ENCODE measurements at places on chromosomes 13 and 19.

GRCh38 chr19:40721936-40722661, 5.2 kb downstream of the ITPKC start:
- no peak for DNase-seq

DNA sequence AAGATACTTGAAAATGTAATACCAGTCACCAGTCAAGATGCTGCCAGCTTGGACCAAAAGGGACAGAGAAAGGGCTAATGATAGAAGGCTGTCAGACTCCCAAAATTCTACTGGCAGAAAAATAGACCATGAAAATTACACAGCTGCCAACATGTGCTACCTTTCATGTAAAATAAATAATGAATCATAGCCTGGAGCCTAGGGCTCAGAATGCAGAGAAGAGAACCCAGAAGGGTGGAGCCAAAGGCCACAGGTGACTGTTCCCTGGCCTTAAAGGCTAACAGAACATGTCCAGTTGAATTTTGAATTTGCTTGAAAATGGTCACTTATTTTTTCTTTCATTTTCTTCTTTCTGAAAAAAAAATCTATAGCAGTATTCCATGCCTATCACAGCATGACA, 1827.0 kb upstream of the MIR17HG start:
- no peak for DNase-seq

GRCh38 chr13:93230261-93230855, 3.8 kb downstream of the GPC6 start:
- no peak for DNase-seq

DNA sequence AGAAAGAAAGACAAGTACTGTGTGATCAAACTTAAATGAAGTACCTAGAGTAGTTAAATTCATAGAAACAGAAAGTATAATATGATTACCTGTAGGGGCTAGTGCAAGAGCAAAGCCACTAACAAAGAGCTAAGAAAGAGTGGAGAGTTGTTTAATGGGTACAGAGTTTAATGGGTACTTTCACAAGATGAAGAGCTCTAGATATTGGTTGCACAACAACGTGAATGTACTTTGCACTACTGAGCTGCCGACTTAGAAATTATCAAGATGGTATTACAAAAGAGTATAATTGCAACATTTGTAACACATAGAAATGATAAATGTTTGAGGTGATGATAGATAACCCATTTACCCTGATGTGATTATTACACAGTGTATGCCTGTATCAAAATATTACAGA, 140.3 kb upstream of the GPC6 start:
- DNase-seq: no peak

DNA sequence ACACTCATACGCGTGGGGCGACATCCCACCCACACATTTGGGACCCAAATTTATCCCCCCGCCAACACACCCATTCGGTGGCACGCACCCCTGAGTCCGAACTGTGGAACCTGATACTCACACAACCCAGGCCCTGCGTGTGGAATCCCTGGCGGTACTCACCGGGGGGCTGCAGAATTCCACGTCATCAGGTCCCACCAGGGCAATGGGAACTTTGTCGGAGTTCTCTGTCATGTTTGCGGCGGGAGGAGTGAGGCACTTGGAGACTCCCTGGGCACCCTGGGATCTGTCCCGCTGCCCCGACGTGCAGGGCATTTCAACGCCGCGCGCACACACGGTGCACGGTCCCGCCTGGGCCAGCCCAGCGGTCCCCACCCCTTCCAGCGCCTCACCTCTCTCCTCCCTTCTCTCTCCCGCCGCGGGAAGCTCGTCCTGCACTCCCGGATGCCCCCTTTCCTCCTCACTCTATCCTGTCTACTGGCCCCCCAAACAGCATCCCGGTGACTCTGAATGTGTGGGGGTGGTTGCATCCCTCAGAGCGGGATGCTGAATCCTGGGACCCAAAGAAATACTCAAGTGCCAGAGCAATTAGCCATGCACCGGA, at the start of gene CNMD:
Gene CNMD, minus strand, starts transcription at position 353 of the 604 bp plus-strand sequence. Its CDS starts 119 bp downstream, at position 234.
- DNase-seq: no peak

DNA sequence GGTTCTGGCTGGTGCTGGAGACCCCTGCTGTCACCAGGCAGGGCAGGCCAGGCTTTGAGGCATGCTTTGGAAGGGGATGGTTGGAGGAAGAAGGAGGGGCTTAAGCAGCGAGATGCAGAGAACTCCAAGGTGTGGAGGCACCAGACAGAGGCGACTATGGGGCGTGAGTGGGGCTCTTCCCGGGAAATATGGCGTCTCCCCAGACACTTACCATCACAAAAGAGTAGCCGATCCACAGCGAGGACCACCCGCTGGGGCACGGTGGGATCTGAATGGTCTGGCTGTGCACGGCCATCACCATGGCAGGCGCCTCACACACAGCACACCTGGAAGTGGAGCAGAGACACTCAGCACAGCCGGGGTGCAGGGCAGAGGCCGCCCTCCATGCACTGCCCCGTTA, 151.9 kb downstream of the COL4A1 start:
- no peak for DNase-seq

DNA sequence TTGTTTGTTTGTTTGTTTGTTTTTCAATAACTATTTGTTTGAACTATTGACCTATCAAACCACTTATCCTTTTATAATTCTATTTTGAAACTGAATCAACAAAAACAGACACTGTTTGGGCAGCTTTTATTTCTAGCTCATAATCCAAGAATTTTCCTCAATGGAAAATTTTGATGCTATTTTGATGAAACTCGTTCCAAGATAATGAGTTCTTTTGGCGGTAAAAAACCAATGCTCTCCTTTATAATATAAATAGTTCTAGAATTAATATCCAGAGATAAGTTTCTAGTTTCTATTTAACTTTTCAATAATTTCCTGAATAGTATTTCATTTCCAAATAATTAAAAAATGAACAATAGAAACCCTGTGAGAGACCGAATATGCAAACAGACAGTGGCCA, 146.5 kb upstream of the EDNRB start:
- DNase-seq: no peak

GRCh38 chr19:7883796-7884570, 4.3 kb upstream of the LRRC8E start:
- no peak for DNase-seq

DNA sequence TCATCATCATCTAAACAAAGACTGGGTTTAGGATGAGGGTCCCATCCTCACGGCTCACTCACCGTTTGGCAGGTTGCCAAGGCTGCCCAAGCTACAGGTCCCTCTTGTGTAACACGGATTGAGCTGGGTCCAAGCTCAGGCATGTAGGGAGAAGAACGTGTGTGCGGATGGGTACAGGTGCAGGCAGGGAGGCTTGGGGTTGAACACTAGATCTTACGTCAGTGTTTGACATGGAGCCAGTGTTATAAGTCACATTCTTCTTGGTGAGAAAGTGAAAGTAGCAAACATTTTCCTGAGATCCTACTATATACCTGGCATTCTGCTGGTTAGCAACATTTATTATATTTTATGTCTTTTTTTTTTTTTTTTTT, 136.8 kb upstream of the RNF113B start:
- DNase-seq: no peak

GRCh38 chr19:48363500-48363809, 285 bp downstream of the TMEM143 start:
- DNase-seq: no peak

GRCh38 chr13:51925865-51926527, 64.2 kb downstream of the CCDC70 start:
- no peak for DNase-seq

GRCh38 chr19:36652958-36653357, 13.7 kb downstream of the ZNF461 start:
- no peak for DNase-seq

DNA sequence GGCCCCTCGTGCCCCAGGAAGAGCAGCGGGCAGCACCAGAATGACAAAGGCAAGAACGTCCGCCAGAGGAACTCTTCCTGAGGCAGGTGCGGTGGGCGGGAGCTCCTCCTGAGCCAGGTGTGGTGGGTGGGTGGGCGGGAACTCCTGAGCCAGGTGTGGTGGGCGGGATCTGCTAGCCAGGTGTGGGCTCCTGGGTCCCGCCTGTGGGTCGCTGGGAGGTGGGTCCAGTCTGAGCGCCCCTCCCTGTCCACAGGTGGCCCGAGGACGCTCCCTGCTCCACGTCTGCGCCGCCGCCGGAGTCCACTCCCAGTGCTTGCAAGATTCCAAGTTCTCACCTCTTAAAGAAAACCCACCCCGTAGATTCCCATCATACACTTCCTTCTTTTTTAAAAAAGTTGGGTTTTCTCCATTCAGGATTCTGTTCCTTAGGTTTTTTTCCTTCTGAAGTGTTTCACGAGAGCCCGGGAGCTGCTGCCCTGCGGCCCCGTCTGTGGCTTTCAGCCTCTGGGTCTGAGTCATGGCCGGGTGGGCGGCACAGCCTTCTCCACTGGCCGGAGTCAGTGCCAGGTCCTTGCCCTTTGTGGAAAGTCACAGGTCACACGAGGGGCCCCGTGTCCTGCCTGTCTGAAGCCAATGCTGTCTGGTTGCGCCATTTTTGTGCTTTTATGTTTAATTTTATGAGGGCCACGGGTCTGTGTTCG, 7.0 kb upstream of the HCN2 start:
- DNase-seq: no peak

- DNase-seq: no peak
Observed at GRCh38 chr13:93248627-93249047, 22.0 kb downstream of the GPC6 start.

DNA sequence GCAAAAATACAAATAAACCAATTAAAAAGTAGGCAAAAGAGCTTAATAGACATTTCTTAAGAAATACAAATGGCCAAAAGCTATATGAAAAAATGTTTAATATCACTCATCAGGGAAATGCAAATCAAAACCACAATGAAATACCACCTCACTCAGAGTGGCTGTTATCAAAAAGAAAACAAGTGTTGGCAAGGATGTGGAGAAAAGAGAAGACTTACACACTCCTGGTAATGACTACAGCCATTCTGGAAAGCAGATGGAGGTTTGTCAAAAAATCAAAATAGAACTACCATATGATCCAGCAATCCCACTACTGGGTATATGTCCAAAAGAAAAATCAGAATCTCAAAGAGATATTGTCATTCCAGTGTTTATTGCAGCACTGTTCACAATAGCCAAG, 223.5 kb upstream of the SLC10A2 start:
- DNase-seq: no peak

DNA sequence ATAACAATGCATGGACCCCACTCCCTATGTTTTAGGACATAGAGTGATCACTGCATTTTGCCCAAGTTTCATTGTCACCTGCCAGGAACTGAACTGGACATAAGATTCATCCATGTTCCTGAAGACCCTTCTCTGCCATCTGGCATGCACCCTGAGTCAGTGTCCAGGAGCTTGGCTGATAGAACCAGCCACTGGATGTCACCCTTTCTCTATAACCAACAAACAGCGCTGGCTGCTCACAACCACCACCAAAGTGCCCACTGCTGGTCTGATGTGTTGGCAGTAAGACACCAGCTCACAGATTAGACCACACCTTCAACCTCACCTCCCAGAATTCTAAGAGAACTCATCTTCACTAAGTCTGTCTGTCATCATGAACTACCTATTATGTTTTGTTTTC, 333.4 kb downstream of the ITGBL1 start:
- DNase-seq: no peak

DNA sequence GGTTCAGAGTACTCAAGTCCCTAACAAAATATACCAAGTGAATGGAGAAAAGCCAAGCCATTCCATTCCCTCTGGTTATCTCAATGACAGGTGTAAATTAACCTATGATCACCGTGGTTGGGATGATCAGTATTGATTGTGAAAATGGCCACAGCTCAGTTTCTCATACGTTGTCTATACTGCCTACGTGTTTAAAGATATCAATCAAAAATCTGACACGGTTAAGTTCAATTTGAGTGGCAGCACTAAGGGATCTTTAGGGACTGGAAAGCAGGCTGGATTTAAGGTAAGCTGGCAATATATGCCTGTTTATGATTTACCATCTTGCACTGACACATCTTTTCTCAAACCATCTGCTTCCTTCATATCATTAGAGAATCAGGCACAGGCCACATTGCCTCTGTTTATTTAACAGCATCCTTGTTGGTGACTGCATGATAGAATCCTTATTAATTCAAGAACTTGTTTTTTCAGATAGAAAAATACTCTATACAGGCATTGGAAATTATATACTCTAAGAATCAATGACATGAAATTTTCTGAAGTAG, 907.9 kb downstream of the PCDH9 start:
- no peak for DNase-seq

GRCh38 chr13:49530457-49530856, 34.7 kb downstream of the PHF11 start:
- DNase-seq: no peak

GRCh38 chr19:55809381-55810058, 22.3 kb downstream of the NLRP11 start:
- peak; percentile 17 for DNase-seq

DNA sequence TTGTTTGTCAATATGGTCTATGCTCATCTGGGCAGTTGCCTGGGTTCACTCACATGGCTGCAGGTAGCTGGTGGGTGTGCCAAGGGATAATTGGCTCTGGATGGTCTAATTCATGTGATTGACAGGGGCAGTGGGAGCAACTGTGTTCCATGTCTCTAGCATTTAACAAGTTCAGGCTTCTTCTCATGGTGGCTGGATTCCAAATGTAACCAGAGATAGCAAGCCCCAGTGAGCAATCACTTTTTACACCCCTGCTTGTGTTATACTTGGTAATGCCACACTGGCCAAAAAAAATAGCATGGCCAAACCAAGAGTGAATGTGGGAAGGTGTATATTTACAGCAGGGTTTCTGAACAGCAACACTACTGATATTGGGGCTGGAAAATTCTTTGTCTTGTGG, 89.6 kb upstream of the TNFSF11 start:
- DNase-seq: no peak

DNA sequence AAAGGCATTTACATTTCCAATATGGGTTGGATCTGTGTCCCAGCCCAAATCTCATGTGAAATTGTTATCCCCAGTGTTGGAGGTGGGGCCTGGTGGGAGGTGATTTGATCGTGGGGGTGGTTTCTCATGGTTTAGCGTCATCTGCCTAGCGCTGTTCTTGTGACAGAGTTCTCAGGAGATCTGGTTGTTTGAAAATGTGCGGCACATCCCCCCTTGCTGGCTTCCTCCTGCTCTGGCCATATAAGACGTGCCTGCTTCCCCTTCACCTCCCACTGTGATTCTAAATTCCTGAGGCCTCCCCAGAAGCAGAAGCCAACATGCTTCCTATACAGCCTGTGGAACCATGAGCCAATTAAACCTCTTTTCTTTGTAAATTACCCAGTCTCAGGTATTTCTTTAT, 126.2 kb upstream of the FNDC3A start:
- DNase-seq: no peak

- DNase-seq: no peak
Observed at GRCh38 chr13:36891752-36892151, 28.3 kb downstream of the SMAD9 start.

DNA sequence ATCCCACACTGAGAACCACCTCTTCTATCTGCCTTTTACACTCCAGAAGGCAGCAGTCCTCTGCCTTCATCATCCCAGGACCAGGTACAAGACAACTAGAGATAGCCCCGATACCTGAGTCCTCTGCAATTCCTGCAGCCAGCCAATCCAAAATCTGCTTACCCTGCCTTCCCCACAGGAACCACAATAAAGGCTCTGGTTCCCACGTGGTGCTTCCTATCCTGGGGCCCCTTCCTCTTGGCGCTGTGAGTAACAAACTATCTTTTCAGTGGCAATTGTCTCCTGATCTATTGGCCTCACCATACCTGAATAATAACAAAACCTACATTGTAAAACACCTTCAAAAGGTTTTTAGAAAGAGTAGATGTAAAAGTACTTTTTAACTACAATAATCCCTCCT, 63.1 kb downstream of the ZDHHC20 start:
- DNase-seq: peak; percentile 13

Data from thymus (tissue), 14 donors.